ENCODE measurements at places on chromosomes 5 and 9.
A peak's percentile ranks its signal among the peaks of the same experiment; 100 is the strongest.

DNA sequence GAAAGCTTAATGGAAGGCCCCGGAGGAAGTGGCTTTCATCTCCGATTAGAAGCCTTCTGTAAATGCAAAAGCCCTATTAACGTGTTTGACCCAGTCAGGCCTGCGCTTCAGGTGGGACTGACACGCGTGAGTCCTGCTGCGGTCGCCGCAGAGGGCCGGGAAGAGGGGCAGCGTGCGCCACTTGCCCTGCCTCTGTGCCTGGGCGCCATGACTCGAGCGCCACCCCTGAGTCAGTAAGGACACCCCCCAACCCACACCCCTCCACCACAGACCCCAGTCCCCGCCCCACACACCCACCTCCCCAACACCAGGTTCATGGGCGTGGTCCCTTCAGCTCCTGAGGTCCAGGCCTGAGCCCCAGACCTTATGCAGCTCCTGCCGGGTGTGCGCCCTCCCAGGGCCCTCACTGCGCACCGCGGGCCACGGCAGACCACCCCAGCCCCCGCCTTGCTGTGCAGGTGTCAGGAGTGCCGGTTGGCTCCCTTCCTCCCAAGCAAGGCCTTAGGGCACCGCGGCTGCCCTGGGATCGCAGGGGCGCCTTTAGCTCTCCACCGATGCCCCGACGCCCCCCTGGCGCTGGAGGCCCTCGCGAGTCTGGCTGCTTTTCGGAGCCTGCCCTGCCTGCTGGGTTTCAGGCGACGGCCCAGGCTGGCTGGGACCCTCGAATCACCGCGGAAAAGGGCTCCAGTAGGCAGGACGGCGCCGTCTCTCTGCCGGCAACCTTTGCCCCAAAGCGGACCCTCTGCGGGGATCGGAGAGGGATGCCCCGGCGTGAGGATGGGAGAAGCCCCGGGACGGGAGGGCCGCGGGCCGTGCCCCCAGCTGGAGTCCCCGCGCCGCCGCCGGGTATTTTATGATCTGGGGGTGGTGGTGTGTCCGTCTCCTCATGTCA lies 625 bp upstream of the OLFM1 start:
- DNase-seq, result no peak

DNA sequence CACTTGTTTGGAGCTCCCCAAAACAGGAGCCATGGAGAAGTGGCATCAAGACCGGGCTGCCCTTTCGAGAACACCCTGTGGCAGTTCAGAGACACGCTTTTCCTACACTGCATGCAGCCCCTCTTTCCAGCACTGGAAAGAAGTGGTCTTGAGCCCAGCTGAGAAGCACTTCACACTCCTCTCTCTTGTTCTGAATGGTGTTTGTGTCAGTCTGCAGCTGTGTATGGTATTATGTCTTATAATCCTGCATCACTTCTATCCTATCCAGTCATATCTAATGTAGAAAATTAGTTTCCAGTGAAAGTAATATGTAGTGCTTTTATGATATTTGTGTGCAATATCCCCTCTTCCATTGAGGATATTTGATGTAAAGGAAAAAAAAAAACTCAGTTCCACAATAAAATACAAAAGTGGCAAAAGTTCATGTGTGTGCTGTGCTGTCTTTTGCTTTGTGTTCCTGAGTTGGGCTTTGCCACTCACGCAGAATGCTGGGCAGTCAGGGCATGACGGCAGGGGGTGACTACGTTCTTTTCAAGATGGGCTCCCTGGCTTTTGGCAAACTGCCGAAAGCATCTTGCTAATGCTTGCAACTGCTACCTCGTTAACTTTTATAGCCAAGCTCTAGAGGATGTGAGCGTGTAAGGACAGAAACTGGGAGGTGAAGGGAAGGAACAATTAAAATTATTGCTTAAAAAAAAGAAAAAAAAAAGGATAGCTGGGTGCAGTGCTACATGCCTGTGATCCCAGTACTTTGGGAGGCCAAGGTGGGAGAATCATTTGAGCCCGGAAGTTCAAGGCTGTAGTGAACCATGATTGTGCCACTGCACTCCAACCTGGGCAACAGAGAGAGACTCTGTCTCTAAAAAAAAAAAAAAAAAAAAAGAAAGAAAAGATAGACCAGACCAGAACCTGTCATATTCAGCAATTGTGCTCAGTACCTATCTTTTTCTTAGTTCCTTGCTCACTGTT lies 102.2 kb downstream of the MAP1B start:
- DNase-seq, result no peak

DNA sequence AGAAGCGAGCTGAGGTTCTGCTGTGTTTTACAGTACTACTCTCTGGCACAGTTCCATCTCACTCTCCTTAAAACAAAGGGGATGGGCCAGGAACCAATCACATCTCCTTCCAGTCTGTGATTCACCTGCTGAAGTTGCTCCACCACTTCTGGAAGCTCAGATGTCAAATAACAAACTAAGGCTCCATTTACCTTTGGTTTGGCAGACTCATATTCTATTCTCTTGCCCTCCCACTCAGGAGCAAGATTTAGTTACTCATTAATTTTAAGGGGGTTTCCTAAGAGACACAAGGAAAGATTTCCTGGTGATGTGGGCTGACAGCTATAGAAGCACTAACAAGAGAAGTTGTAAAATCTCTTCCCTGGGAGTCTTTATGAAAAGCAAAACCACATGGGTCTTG lies 37.8 kb upstream of the KIF2A start:
- no peak for DNase-seq

DNA sequence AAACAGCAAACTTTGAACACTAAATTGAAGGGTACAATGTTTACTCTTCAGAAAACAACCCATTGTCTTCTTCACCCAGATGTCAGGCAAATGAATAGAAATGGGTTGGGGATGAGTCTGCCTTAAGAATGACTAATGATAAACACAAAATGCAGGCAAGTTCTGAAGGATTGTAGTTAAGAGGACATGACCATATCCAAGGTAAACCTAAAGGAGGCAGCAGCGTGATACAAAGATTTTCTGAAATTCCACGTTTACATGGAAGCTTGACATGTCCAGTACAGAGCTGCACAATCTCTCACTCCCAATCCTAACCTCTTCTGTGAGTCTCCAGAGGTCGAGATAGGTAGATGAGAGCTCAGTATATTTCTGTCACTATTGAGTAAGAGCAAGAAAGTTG lies 1263.2 kb upstream of the CDH6 start:
- no peak for DNase-seq

GRCh38 chr5:167936022-167936421 lies 355.4 kb upstream of the WWC1 start:
- DNase-seq, result no peak

DNA sequence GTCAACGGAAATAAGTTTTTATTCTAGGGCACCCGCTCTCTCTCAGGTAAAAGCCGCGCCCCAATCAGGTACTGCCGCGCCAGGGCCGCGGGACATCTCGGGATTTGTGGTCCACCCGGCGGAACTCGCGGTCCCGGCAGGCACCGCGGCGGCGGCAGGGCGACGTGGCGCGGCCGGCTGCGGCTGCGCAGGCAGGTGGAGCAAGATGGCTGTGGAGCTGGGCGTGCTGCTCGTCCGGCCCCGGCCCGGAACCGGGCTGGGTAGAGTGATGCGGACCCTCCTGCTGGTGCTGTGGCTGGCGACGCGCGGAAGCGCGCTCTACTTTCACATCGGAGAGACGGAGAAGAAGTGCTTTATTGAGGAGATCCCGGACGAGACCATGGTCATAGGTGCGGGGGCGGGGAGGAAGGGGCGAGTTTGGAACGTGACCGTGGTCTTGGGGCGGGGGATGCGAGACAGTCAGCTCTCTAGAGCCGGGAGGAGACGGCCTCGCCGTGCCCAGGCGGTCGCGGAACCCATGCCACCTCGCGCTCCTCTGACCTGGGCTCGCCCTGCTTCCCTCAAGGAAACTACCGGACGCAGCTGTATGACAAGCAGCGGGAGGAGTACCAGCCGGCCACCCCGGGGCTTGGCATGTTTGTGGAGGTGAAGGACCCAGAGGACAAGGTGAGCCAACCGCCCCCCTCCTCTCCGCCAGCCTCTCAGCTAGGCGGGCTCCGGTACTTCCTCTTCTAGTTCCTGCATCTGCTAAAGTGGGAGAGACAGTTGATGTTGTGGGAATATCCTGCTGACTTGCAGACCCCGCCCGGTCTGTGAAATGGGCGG lies at the start of gene TMED9:
Gene TMED9 (plus strand): TSS at position 194 of the 825 bp plus-strand sequence. CDS start 12 bp downstream, at position 206.
- peak; percentile 64 for DNase-seq
